ENCODE measurements at places on chromosomes 16 and 17. TPM values are rescaled to one million over a fixed set of nuclear protein-coding genes. Genes with fewer than 3 reads are reported as not detected.

MT1G gene
- total RNA-seq: not detected

TBC1D3H gene
- total RNA-seq: not detected

SPATA32 gene
- 0.43 TPM for total RNA-seq

GPR142 gene
- total RNA-seq: not detected

TRPV3 gene
- 10.3 TPM for total RNA-seq

GUCY2D gene
- not detected for total RNA-seq

VASN gene
- 0.35 TPM for total RNA-seq

MT3 gene
- total RNA-seq: not detected

DNA sequence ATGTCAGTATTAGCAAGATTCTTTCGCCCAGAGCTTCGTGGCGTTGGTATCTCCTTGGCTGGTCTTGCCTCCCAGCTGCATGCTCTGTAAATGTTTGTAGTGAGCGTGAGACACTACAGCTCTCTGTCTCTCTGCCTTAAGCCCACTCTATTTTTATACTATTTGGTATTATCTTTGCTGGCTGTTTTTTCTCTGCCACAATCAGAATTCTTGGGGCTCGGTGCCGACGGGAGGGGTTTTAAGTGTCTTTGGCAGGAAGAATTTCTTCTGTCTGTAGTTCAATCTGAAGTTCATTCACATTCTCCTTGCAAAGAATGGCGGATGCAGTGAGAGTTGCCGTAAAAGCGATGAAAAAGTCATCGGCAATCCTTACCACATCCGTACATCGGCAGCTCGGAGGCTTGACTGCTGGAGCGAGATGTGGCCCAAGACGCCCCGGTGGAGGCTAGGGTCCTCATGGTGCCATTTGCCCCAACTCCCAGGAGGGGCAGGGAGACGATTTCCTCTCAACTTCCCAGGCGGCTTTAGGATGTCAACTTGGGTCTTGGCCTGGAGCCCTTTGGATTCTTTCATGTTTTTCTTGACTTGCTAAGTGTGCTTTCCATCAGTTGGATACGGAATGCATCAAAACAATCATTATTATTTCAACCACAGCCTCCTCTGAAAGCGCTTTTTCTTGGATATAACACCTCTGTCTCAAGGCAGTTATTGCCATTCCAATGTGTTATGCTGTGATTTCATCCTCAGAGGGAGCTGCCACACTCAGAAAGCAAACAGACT lies 132.3 kb upstream of the SDK2 start:
- no peaks in the 10 kb centered on the region for H3K27me3 ChIP-seq
- no peaks in the 10 kb centered on the region for H3K4me1 ChIP-seq
- H3K27ac ChIP-seq: no peak overlapping the region
- DNase-seq: no peak
- no peak overlapping the region for H3K4me3 ChIP-seq
- no peaks in the 10 kb centered on the region for H3K36me3 ChIP-seq

GRCh38 chr17:44915321-44915726 lies at the start of gene GFAP:
Gene GFAP, minus strand, starts transcription at chr17:44915500. Its CDS starts 14 bp downstream, at chr17:44915486.
- peaks cover 12% of the 10 kb centered on the region for H3K27me3 ChIP-seq
- H3K4me3 ChIP-seq: no peak within 1 kb of the TSS
- no peak for DNase-seq
- H3K4me1 ChIP-seq: peaks cover 14% of the 10 kb centered on the region
- H3K27ac ChIP-seq: no peak within 1 kb of the TSS

GRCh38 chr16:50688867-50689266 lies 4.5 kb upstream of the NOD2 start:
- H3K4me3 ChIP-seq: no peak overlapping the region
- no peak overlapping the region for H3K27ac ChIP-seq
- H3K4me1 ChIP-seq: peaks cover 50% of the 10 kb centered on the region
- H3K36me3 ChIP-seq: no peaks in the 10 kb centered on the region
- no peak for DNase-seq

- no peak for DNase-seq
- no peak overlapping the region for H3K4me3 ChIP-seq
- H3K27me3 ChIP-seq: no peaks in the 10 kb centered on the region
- no peaks in the 10 kb centered on the region for H3K4me1 ChIP-seq
- no peaks in the 10 kb centered on the region for H3K36me3 ChIP-seq
- no peak overlapping the region for H3K27ac ChIP-seq
These were observed 33.9 kb downstream of the CMTM4 start for GRCh38 chr16:66662445-66663194.

- no peak for DNase-seq
- H3K27me3 ChIP-seq: peaks cover 3% of the 10 kb centered on the region
- peak overlapping the region; percentile 52 for H3K27ac ChIP-seq
- peak overlapping the region; percentile 60 for H3K4me3 ChIP-seq
These were observed 729 bp downstream of the P2RX5 start for GRCh38 chr17:3695129-3695722.

DNA sequence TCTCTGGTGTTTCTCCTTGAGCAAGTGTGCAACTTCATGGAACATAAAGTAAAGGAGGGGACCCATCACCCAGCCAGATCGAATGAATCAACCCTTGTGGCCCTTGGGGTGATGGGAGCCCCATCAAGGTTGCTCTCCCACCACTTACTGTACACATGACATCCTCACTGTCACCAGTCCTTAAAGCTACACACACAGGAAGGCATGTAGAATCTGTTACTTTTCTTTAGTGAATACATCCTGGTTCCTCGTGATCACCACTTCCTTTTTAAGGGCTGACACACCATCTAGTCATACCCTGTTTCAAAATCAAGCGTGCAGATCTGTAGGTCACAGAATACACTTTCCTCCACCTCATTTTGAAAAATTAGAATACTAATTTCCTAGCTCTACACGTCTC lies 22.6 kb upstream of the MPHOSPH6 start:
- H3K27me3 ChIP-seq: no peaks in the 10 kb centered on the region
- peaks cover 4% of the 10 kb centered on the region for H3K4me1 ChIP-seq
- no peaks in the 10 kb centered on the region for H3K36me3 ChIP-seq
- peak; percentile 42 for DNase-seq
- H3K4me3 ChIP-seq: no peak overlapping the region

GRCh38 chr17:76574166-76574565 lies 11.5 kb downstream of the ST6GALNAC2 start:
- H3K27me3 ChIP-seq: no peaks in the 10 kb centered on the region
- no peak overlapping the region for H3K27ac ChIP-seq
- H3K4me1 ChIP-seq: no peaks in the 10 kb centered on the region
- no peaks in the 10 kb centered on the region for H3K36me3 ChIP-seq

DNA sequence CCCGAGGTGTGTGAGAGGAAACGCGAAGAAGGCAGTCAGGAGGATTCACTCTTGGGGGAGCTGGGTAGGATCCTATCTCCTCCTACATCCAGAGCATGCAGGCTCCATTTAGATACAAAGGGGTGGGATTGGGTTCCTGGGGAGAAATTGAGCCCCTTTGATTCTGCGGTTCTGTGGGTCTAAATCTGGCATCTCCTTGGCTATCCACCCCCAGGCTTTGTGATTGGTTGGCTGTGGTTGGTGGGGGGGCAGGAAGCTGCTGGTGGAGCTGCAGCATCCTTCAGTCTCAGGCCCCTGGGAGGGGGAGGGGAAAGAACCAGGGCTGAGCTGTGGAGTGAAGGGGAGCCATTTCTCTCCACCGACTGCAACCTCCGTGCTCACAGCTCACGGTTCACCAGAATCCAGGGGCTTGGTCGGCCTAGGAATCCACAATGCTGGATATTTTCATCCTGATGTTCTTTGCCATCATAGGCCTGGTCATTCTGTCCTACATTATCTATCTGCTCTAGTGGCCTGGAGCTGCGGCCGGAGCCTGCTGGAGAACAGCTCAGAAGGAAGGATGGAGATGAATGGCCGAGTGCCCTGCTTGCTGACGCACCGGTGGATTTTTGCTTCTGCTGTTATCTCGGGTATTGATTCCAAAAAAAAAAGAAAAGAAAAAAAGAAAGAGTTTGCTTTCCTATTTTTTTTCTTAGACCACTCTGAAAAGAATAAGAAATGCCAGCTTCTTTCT lies at the start of gene LASP1NB:
Gene LASP1NB, plus strand, starts transcription at position 352 of the 733 bp plus-strand sequence.
- peaks cover 8% of the 10 kb centered on the region for H3K36me3 ChIP-seq
- peak; percentile 70 for DNase-seq
- no peak within 1 kb of the TSS for H3K4me3 ChIP-seq
- H3K4me1 ChIP-seq: peaks cover 23% of the 10 kb centered on the region

DNA sequence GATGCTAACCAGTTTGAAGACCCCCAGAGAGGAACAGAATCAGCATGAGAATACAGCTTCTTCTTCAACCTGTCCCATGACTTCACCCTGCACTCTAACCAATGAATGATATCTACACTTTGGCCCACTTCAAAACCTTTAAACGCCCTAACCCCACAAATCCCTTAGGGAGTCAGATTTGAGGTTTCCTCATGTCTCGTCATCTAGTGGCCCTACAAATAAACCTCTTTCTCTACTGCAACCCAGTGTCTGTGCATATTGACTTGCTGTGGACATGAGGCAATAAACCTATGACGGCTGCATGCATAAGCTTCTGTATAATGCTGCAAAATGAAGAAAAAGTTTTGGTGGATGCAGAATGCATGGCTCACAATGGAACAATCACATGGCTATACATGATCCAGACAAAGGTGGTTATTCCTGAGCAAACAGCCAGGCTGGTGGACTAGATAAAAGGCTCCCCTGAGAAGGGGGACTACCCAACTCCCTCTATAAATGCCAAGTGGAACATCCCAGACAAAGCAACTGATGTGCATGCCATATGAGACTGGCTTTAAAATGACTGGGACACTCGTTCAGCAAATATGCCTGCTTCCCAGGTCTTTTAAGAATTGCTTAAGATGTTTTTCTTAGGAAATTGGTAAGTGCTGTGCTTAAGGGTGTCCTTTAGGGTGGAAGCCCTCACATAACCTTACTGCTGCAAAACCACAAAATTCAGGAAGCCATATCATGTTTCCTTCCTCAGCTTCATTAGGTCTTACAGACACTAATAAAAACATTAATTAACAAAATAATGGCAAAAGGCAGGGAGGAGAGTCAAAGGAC lies 12.2 kb downstream of the N4BP1 start:
- no peaks in the 10 kb centered on the region for H3K36me3 ChIP-seq
- H3K4me3 ChIP-seq: no peak overlapping the region
- DNase-seq: no peak
- peaks cover 20% of the 10 kb centered on the region for H3K4me1 ChIP-seq
- H3K27me3 ChIP-seq: no peaks in the 10 kb centered on the region

GRCh38 chr16:80433623-80434022 lies 107.2 kb upstream of the DYNLRB2 start:
- H3K4me3 ChIP-seq: no peak overlapping the region
- H3K27me3 ChIP-seq: no peaks in the 10 kb centered on the region
- H3K27ac ChIP-seq: no peak overlapping the region
- no peaks in the 10 kb centered on the region for H3K36me3 ChIP-seq
- DNase-seq: no peak

GRCh38 chr16:81127051-81127450 lies 30.9 kb upstream of the GCSH start:
- H3K4me3 ChIP-seq: no peak overlapping the region
- H3K27me3 ChIP-seq: no peaks in the 10 kb centered on the region
- no peak for DNase-seq
- no peaks in the 10 kb centered on the region for H3K36me3 ChIP-seq

DNA sequence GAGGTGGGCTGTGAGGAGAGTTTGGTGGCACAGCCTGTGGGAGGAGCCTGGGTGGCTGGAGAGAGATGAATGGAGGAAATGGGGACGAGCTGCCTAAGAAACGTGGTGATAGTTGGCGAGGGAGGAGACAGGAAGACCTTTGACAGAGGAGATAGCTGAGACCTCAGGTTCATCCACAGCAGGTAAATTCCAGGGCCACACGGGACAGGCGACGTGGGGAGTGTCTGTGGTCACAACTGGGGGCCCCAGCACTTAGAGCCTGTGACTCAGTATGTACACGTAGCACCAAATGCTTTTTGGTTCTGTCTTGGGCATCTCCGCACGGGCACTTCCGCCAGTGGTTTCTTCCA lies 7.7 kb downstream of the MINK1 start:
- no peak overlapping the region for H3K27ac ChIP-seq
- H3K4me1 ChIP-seq: peaks cover 26% of the 10 kb centered on the region
- no peak overlapping the region for H3K4me3 ChIP-seq
- H3K27me3 ChIP-seq: no peaks in the 10 kb centered on the region
- no peaks in the 10 kb centered on the region for H3K36me3 ChIP-seq

- H3K4me3 ChIP-seq: no peak overlapping the region
- no peaks in the 10 kb centered on the region for H3K27me3 ChIP-seq
- DNase-seq: no peak
- no peaks in the 10 kb centered on the region for H3K36me3 ChIP-seq
- H3K4me1 ChIP-seq: no peaks in the 10 kb centered on the region
These were observed 28.5 kb upstream of the SHCBP1 start for GRCh38 chr16:46649588-46650253.

DNA sequence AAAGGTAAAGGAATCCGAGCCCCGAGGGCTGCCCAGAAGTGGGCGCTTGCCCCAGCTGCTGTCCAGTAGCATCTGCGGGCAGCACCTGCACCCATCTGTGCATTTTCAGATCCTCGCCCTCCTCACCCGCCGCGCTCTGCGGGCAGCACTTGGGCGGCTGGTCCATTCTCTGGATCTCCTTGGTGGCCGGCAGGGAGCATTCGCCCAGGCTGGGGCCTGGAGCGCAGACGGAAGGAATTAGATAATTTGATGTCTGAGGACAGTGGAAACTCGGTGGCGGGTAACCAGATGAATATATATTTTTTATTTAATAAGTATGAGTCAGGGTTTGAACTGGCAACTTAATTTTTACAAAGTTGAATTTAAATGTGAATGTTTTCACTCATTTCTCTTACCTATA lies 88.5 kb downstream of the NPIPB11 start:
- H3K4me3 ChIP-seq: no peak overlapping the region
- no peak for DNase-seq
- no peak overlapping the region for H3K27ac ChIP-seq
- no peaks in the 10 kb centered on the region for H3K36me3 ChIP-seq
- no peaks in the 10 kb centered on the region for H3K4me1 ChIP-seq

DNA sequence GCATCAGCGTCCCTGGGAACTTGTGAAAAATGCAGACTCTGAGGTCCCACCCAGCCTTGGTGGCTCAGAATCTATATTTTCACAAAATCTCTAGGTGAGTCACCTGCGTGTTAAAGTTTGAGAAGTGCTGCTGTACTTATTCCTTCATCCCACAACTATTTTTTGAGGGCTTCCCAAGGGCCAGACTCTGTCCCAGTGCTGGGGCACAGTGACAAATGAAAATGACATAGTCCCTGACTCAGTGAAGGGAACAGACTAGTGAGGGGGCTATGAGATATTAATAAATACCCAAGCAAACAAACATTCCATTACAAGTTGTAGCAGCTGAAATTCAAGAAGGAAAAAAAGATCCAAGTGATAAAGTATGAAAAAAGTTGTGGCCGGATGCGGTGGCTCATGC lies 9.9 kb upstream of the EMP2 start:
- H3K27me3 ChIP-seq: no peaks in the 10 kb centered on the region
- no peak overlapping the region for H3K27ac ChIP-seq
- H3K4me3 ChIP-seq: no peak overlapping the region
- DNase-seq: no peak

- no peak overlapping the region for H3K27ac ChIP-seq
- peaks cover 37% of the 10 kb centered on the region for H3K4me1 ChIP-seq
- no peaks in the 10 kb centered on the region for H3K27me3 ChIP-seq
- no peaks in the 10 kb centered on the region for H3K36me3 ChIP-seq
- H3K4me3 ChIP-seq: no peak overlapping the region
- DNase-seq: no peak
These were observed 2.0 kb downstream of the CAMKK1 start for GRCh38 chr17:3890878-3891219.

DNA sequence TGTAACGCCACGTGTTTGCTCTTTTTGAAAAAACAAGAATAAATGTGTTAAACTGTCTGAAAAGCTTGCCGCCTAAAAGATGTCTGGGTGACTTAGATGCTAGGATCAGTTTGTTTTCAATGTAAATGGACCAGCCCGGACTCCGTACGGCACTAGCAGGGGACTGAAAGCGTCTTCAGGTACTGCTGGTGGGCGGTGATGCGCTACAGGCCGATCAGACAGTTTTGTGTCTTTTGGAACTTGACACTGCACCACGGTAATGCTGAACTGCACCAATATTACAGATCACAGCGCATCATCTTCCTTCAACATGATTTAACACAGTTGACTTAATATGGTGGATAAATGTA lies 727 bp upstream of the MBTPS1 start:
- H3K27ac ChIP-seq: peak overlapping the region; percentile 89
- no peaks in the 10 kb centered on the region for H3K36me3 ChIP-seq
- peak overlapping the region; percentile 99 for H3K4me3 ChIP-seq
- peaks cover 23% of the 10 kb centered on the region for H3K4me1 ChIP-seq

Data from natural killer cell (primary cell).